ENCODE measurements at places on chromosomes 3 and 15. TPM values are rescaled to one million over a fixed set of nuclear protein-coding genes. Genes with fewer than 3 reads are reported as not detected.
A peak's percentile ranks its signal among the peaks of the same experiment; 100 is the strongest.

DNA sequence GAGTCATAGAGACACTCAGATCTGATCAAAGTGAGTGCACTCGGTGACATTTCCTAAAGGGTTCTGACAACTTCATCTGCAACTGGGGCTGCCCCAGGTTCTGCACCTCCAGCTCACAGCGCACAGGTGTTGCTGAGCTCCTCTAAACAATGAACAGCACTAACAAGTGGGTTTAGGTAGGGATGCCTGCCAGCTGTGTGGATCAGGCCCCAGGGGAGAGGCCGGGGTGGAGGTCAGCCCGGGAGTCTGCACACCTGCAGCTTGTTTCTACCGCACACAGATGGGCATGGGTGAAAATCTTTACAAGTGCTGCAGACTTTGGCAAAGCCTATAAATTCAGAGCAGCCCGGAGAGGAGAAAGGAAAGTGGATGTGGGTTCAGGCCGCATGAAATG, 355 bp downstream of the FBXW12 start:
- no peak for DNase-seq

- no peak for DNase-seq
Measured at GRCh38 chr15:28005004-28005527, 94.0 kb downstream of the OCA2 start.

ATP13A3 gene
- 13.2 TPM for polyA plus RNA-seq

DNA sequence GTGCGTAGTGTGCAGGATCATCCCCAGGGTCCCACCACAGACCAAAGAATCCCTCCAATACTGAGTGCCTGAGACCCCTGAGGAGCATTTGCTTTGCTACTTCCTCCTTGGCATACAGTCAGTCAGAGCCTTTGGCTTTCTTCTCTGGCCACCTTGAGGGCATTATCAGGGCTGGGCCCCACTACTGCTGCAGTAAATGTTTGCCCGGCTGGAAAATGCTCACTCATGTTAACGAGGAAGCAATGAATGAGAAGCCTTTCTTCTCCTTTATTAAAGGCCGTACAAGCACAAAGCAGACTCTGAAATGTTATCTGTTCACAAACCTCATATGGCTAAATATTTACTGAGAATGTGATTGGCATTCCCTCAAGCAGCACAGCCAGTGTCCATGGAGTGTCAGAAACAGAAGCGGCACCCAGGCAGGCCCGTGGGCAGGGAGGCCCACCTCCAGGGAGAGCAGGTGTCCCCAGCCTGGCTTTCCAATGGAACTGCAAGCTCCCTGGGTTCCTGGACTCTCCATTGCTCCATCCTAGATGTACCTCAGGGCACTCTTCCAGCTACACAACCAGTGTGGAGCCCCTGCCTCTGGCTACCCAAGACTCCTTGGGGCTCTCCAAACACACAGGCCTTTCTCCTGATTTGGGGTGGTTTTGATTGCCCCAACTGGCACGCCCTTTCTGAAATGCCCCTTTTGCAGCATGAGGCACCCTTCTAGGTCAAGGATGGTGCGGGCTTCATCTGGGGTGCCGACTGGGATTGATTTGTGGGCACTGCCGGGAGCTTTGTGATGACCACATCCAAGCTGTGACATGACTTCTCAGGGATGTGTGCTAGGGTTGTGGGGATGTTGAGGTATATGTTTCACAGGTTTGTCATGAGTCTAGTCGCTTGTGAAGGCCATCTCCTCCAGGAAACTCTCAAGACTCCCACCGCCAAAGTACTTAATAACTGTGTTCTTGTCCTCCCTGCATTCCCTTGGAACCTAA, 195.6 kb downstream of the FAM43A start:
- DNase-seq = no peak

DNA sequence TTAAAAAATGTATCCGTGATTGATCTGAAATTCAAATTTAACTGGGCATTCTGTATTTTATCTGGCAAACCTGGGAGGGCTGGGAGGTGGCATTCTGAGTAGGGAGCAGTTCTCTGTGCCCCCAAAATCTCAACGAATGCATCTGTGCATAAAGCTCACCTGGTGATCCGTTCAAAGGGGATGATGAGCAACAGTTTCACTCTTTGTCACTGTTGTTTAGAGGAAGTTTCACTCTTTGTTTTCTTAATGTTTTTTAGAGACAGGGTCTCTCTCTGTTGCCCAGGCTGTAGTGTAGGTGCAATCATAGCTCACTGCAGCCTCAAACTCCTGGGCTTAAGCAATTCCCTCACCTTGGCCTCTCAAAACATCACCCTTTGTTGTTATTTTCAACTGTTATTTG, 186.7 kb downstream of the SSR3 start:
- DNase-seq = no peak

PROS1 gene
- not detected for polyA plus RNA-seq

KBTBD8 gene
- 1.7 TPM for polyA plus RNA-seq

FBXO40 gene
- polyA plus RNA-seq = 0.05 TPM

- no peak for DNase-seq
Measured at GRCh38 chr3:52026041-52026440, 30.3 kb downstream of the DUSP7 start.

- DNase-seq = peak; percentile 73
Measured at GRCh38 chr3:52123106-52123725, 31.0 kb downstream of the POC1A start.

Data from naive thymus-derived CD8-positive, alpha-beta T cell (primary cell).